ENCODE measurements at places on chromosomes 7 and 10. TPM values are rescaled to one million over a fixed set of nuclear protein-coding genes. Genes with fewer than 3 reads are reported as not detected.

The MKRN1 gene
- polyA plus RNA-seq, result 135 TPM

GRCh38 chr10:76555067-76555670, 1082.4 kb downstream of the KCNMA1 start:
- no peak for DNase-seq

The DIP2C gene
- 22.3 TPM for polyA plus RNA-seq

The H2BK1 gene
- not detected for polyA plus RNA-seq

The LRIT1 gene
- not detected for polyA plus RNA-seq

GRCh38 chr10:28343987-28344895, 41.4 kb upstream of the MPP7 start:
- no peak for DNase-seq

The SLC26A3 gene
- polyA plus RNA-seq, result 0.19 TPM

The UPK3B gene
- polyA plus RNA-seq, result 1.4 TPM

DNA sequence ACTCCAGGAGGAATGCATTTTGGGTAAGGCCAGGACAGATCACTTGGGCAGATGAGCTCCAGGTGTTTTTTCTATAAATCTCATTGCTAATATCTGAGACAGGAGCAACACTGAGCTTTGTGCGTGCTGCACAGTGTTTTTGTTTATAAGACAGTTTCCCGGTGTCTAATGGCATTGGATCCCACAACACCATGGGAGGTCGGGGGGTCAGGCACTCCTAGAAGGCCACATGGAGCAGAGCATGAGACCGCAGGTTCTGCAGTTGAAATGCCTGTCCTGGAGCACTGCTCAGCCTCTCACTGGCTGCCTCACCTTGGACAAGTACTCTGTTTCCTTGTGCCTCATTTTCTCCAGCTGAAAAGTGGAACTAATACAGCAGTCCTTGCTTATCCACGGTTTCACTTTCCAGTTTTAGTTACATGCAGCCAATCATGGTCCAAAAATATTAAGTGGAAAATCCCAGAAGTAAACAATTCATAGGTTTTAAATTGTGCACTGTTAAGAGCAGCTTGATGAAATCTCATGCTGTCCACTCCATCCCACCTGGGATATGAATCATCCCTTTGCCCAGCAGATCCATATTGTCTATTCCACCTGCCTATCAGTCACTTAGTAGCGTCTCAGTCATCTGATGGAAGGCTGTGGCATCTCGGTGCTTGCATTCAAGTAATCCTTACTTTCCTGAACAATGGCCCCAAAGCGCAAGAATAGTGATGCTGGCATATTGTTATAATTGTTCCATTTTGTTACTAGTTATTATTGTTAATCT, 35.2 kb downstream of the ATXN7L1 start:
- DNase-seq, result no peak

GRCh38 chr10:16735671-16736070, 81.6 kb downstream of the RSU1 start:
- no peak for DNase-seq

- DNase-seq, result no peak
These were observed 10.7 kb downstream of the MTURN start for GRCh38 chr7:30145426-30145970.

DNA sequence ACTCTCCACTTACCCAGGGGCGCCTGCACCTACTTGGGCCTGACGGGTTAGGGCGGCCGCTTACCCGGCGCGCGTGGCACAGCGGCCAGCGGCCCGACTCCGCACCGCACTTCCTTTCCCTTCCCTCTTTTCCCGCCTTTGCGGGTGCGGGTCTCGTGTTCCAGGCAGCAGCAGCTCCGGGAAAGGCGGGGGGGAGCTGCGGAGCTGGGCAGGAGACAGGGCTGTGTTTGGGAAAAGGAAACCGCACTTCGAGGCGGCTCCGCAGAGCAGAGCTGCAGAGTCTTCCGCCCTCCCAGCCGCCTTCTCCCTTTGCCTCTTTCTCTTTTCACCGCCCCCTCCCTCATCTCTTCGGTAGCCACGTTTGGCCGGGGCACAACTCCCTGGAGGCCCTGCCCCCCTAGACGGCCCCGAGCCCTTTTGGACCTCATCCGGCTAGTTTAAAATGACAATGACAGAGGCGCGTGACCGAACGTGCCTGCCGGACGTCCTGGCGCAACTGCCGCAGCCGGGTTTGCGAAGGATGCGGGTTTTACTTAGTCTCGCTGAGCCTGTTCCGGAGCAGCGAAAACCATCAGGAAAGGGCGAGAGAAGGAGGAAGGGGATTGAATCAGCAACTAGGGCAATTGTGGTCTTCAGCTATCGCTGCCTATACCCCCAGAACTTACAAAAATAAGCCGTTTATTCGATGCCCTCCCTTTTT, 7.9 kb upstream of the PAX2 start:
- DNase-seq, result no peak

- DNase-seq, result no peak
These were observed 152.9 kb downstream of the ADAM12 start for GRCh38 chr10:126235091-126235978.

- no peak for DNase-seq
These were observed 366.1 kb downstream of the EXOC4 start for GRCh38 chr7:133618970-133619369.

The TEX47 gene
- not detected for polyA plus RNA-seq

- DNase-seq, result no peak
These were observed 18.7 kb downstream of the PLXNA4 start for GRCh38 chr7:132557489-132558044.

The TAS2R3 gene
- polyA plus RNA-seq, result 0.19 TPM

- no peak for DNase-seq
These were observed 75.5 kb upstream of the PPP2R2D start for GRCh38 chr10:131825150-131825848.

DNA sequence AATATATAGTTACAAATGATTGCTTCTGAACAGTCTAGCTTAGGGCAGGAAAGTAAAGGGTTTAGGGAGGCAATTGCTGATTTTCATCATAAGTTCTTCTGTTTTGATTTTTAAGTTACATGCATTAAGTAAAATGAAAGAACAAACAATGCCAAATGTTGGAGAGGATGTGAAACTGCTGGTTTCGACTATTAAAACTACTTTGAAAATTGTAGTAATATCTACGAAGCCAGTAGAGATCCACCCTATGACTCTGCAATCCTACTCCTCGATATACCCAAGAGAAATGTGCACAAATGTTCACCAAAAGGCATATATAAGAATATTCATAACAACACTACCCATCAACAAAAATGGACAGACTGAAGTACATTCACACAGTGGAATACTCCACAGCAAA, 24.3 kb downstream of the PDZD8 start:
- DNase-seq, result no peak

GRCh38 chr7:94656658-94656924, 658 bp upstream of the SGCE start:
- DNase-seq, result no peak

The CLRN3 gene
- 18.4 TPM for polyA plus RNA-seq

DNA sequence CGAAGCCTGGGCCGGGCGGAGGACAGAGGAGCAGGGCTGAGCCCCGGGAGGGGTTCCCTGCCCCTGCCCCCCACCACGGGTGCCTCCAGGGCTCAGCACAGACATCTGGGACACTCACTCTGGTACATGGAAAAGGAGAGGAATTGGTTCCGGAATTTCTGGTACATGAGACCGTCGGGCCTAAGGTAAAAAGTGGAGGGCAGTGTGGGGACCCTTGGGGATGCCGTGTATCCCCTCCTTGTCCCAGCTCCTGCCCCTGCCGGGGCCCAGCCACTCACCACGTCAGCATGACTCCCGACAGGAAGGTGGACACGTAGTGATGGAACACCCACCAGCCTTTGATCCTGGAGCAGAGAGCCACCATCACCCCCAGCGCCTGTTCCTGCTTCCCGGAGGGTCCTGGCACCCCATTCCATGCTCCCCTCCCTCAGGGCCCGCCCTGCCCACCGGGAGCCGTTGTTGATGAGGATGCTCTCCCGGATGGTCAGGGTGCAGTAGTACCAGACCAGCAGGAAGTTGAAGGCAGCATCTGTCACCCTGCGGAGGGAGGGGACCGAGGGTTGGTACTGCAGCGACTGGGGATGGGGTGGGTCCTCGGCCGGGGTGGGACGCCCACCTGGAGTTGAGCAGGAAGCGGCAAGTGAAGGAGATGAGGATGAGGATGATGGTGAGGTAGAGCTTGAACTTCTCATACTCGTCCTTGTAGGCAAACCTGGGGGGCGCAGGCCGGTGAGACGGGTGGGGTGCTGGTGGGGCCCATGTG, 6.4 kb downstream of the TMEM120A start:
- DNase-seq, result no peak

The ADAM12 gene
- 26.1 TPM for polyA plus RNA-seq

The PTPRZ1 gene
- polyA plus RNA-seq, result 5.5 TPM

GRCh38 chr7:71171476-71171875, 39.5 kb downstream of the GALNT17 start:
- DNase-seq, result no peak

The TUBAL3 gene
- polyA plus RNA-seq, result 0.43 TPM

- no peak for DNase-seq
These were observed 23.9 kb upstream of the CDK13 start for GRCh38 chr7:39926111-39926510.

DNA sequence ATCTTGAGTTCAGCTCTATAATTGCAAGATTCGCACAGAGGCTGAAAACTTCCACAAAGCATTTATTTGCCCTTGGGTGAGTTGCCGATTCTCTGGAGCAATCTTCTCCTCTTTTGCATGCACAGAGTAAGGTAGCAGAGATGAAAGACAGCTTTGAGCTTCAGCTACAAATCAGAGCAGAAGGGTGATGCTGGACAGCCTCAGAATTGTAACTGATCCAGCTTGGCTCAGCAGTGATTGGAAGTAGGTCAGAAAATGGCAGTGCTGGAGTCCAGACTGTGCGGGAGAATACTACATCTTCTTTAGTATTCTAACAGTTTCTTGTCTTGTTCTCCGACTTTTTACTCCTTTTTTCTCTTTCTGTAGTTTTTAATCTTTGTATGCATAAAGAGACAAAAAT, 55.4 kb upstream of the CDC14C start:
- DNase-seq, result no peak

DNA sequence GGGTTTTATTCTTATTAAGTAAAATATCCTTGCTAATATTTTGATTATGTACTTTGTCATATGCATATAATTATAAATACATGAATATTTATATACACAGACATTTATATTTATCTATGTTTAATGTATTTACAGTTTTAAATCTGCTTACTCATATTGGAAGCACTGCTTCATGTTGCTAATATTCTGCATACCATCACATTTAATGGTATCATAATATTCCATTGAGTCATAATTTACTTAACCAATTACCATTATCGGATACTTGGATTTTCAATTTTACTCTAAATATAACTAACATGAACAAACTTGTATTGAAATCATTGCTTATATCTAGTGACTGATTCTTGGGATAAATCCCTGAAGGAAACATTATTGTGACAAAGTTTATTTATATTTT, 155.2 kb downstream of the MBL2 start:
- no peak for DNase-seq

The SUMF2 gene
- 75.0 TPM for polyA plus RNA-seq

The ANKRD22 gene
- 0.37 TPM for polyA plus RNA-seq

The TRPV5 gene
- 0.83 TPM for polyA plus RNA-seq
